ENCODE measurements at places on chromosomes 4 and X.

DNA sequence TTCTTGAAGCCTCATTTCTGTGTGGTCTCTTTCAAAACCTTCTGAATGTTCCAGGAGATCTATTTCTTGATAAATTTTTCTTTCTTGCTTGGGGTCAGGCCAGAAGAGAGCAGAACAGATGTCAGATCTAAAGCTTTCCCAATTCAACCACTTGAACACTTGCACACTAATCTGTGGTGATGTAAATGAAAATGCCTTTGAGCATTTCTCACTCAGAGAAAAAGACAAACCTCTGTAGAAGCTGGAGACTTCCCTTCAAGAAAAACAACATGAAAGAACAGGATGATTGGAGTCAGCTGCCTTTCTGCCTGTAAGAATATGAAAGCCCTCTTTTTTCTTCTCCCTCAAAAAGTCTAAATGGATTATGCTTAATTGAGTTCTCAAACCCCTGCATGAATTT, 11.2 kb downstream of the IGFBP7 start:
- no peak for DNase-seq

GRCh38 chr4:84263415-84263814, 235.7 kb downstream of the NKX6-1 start:
- DNase-seq: no peak

GRCh38 chr4:168632301-168632725, 135.5 kb downstream of the PALLD start:
- no peak for DNase-seq

DNA sequence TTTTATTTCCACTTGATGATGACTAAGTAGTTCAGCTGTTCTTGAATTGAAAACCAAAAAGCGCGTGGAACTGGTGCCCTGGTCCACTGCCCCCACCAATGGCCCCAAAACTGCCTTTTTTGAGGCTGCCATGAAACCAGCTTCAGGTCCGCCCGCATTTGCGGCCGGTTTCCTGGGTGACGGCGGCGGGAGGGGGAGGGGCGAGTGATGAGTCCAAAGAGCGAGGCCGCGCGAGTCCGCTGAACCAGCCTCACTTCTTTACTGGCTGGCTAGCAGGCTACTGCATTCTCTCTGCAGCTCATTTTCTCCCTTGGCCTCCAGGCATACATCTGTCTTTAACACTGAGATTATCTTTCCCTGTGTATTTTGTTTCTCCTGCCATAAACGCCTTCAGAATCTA, 72.9 kb upstream of the FABP2 start:
- DNase-seq: no peak
